Stimulated activated CD8-positive, alpha-beta memory T cell treated with anti-CD3 and anti-CD28 coated beads, Interleukin-4, amount 100 ng/mL, for 4 hours (primary cell): ENCODE measurements at places on chromosomes 1 and 21.

GRCh38 chr1:42000766-42001165 lies 82.0 kb upstream of the HIVEP3 start:
- DNase-seq, result no peak

- no peak for DNase-seq
These were observed 11.3 kb downstream of the DCAF8 start for GRCh38 chr1:160251011-160251410.

GRCh38 chr21:35599164-35599563 lies 461.2 kb downstream of the SETD4 start:
- no peak for DNase-seq

- no peak for DNase-seq
These were observed 1.1 kb downstream of the UBE2J2 start for GRCh38 chr1:1272341-1273208.

GRCh38 chr1:39266269-39266668 lies 61.8 kb downstream of the MACF1 start:
- DNase-seq, result no peak

GRCh38 chr1:153515504-153516394 lies 20.0 kb downstream of the S100A6 start:
- DNase-seq, result no peak

- no peak for DNase-seq
These were observed 133.1 kb downstream of the CAMTA1 start for GRCh38 chr1:6918186-6918924.

DNA sequence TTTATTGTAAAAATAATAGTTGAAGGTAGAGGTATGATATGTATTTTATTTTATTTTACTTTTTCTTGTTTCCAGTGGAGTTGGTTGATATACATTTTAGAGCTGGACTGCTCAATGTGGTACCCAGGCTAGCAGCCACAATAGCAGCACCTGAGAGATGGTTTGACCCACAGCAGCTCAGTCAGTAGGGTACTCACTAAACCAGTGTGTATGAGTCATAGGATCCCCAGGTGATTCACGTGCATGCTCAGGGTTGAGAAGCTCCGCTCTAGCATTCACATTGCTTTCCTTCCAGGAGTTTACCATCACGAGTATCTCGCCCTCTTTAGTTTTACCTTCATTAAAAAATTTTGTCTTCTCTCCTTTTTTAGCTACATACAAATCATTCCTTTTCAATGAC lies 96.0 kb upstream of the PAXBP1 start:
- DNase-seq, result no peak

- DNase-seq, result no peak
These were observed 259.9 kb upstream of the RAB4A start for GRCh38 chr1:229011022-229011421.

DNA sequence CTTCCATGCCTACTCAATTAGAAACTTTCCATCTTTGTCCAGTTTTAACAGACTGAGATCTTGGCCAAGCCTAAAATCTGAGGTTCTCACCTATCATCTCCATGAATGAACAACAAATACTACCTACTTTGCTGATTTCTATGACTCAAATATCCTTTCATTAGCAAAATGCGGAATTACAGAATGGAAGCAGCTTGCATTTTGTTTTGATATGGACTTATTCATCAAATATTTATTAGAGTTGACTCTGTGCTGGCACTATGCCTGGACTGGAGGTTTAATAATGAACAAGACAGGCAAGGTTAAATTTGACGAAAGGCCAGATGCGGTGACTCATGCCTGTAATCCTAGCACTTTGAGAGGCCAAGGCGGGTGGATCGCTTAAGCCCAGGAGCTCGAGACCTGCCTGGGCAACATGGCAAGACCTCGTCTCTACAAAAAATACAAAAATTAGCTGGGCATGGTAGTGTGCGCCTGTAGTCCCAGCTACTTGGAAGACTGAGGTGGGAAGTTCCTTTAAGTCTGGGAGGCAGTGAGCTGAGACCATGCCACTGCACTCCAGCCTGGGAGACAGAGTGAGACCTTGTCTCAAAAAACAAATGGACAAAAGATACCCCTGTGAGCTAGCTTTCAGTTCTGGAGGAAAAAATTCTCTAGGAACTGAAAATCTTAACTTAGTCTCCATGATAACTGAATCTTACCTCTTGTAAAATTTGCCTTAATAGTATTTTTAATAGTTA lies 29.4 kb upstream of the SOD1 start:
- DNase-seq, result no peak

DNA sequence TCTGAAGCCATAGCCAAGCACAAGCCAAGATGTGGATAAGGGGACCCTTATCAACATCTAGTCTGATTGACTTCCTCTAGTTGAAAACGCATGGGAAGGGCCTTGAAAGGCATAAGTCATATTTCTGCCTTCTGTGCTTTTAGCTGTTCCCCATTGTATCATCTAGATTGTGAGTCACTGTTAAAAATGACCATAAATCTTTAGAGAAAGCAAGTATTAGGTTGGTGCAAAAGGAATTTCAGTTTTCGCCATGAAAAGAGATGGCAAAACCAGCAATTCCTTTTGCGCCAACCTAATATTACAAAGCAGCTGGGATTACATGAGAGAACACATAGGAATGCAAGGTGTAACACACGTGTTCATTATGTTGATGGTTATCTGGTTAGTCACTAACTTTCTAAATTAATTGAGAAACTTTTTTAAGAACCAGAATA lies 63.6 kb downstream of the CLIC6 start:
- no peak for DNase-seq

GRCh38 chr1:169892927-169893644 lies 610 bp downstream of the SCYL3 start:
- DNase-seq, result no peak

GRCh38 chr21:35027563-35028450 lies 21.3 kb downstream of the RUNX1 start:
- DNase-seq, result no peak

GRCh38 chr1:197173571-197174507 lies 27.4 kb upstream of the ASPM start:
- no peak for DNase-seq

GRCh38 chr1:21647431-21648351 lies 21.5 kb downstream of the RAP1GAP start:
- DNase-seq, result no peak

- DNase-seq, result no peak
These were observed 13.9 kb downstream of the LSS start for GRCh38 chr21:46214478-46215340.

DNA sequence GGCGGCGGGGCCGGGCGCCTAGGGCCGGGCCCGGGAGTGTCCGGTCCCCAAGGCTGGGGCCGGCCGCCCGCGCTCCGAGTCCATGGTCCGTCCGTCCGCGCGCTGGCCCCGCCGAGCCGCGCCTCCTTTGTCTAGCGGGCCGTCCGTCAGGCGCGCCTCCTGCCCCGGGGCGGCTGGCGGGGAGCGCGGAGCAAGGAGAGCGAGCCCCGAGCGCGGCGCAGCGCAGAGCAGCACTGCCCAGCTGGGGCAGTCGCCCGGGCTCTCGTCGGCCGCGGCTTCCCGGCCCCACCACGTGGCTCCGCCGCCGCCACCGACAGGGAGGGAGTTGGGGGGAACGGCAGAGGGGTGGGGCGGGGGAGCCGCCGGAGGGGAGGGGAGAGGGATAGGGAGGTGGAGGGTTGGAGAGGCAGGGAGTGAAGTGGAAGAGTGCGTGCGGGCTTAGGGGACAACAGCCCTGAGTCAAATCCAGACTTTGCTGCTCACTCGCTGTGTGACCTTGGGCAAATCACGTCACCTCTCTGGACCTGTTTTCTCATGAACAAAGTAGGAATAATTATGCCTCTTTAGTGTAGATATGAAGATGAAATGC lies at the start of gene NKAIN1:
NKAIN1 (minus strand) TSS at position 235 of the 589 bp plus-strand sequence. CDS start 340 bp downstream, outside the sequence.
- DNase-seq, result no peak

DNA sequence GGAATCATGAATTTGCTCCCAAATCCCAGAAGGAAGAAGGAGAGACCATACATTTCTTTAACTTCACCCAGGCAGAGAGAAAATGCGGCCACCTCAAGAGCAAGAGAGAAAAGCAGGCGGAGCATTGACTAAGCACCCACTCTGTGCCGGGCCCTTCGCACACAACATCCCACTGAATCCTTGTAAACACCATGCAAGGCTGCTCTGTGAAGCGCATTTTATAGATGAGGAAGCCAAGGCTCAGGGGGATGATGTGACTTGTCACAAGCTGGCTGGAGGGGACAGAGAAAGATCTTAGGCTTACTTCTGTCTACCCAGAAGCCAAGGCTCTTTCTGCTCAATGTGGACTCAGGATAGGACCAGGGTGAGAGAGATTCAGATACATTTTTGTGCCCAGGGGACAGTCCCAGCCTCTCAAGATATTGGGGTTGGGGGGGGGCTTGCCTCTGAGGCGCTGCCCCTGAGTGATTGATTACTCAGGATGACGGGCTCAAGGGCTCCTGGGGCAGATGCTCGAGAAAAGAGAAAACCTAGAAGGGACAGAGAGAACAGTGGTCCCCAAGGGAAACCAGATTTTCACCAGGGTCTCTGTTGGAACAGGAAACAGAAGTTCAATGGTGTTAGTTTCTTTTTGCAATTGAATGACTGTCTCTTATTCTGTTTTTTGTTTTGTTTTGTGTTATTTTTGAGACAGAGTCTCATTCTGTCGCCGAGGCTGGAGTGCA lies 19.5 kb downstream of the PADI2 start:
- DNase-seq, result no peak

- DNase-seq, result no peak
These were observed 26.6 kb downstream of the DHRS3 start for GRCh38 chr1:12591267-12591938.

- no peak for DNase-seq
These were observed 75.1 kb downstream of the TLR5 start for GRCh38 chr1:223067914-223068313.

GRCh38 chr1:205521686-205522085 lies 17.2 kb downstream of the CDK18 start:
- no peak for DNase-seq

- DNase-seq, result no peak
These were observed 3.5 kb upstream of the TIAM1 start for GRCh38 chr21:31347435-31348032.

GRCh38 chr1:201480231-201481003 lies 11.4 kb upstream of the PHLDA3 start:
- no peak for DNase-seq
